ENCODE measurements at places on chromosomes 3 and 15.

GRCh38 chr15:59069430-59069829 is 35.5 kb upstream of the CCNB2 start:
- no peak for DNase-seq

- peak; percentile 33 for DNase-seq
Measured at GRCh38 chr3:10142707-10143560, 1.4 kb downstream of the VHL start.

GRCh38 chr3:21055015-21055414 is 696.0 kb downstream of the ZNF385D start:
- DNase-seq: no peak

GRCh38 chr15:48177383-48177765 is 721 bp downstream of the MYEF2 start:
- DNase-seq: no peak

GRCh38 chr3:71247221-71247957 is 336.1 kb downstream of the FOXP1 start:
- no peak for DNase-seq

DNA sequence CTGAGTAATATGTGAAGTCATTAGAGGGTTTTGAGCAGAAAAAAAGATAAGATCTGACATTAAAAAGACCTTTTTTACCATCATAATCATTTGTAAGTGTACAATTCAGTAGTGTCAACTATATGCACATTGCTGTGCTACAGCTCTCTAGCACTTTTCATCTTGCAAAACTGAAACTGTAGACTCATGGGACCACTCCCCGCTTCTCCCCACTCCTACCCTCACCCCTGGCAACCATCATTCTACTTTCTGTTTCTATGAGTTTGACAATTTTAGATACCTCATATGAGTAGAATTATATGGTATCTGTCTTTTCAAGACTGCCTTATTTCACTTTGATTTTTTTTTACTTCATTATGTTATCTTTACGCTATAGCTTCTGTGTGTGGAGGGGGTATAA is 112.8 kb downstream of the NSUN3 start:
- no peak for DNase-seq

DNA sequence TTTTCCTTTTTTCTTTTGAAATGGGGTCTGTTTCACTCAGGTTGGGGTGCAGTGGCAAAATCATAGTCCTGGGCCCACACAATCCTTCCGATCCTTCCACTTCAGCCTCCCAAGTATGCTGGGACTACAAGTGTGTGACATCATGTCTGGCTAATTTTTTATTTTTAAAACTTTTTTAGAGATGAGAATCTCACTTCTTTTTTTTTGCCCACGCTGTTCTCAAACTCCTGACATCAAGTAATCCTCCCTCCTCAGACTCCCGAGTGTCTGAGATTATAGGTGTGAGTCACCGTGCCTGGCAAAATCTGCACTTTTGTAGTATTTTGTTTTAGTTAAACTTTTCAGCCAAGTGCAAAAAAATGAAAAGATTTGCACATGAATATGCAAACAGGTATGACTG is 171.0 kb downstream of the FNDC3B start:
- DNase-seq: no peak

GRCh38 chr15:75930866-75931265 is 27.2 kb downstream of the FBXO22 start:
- DNase-seq: no peak

Data from 8988T (cell line).